ENCODE measurements at places on chromosomes 1 and 21.

DNA sequence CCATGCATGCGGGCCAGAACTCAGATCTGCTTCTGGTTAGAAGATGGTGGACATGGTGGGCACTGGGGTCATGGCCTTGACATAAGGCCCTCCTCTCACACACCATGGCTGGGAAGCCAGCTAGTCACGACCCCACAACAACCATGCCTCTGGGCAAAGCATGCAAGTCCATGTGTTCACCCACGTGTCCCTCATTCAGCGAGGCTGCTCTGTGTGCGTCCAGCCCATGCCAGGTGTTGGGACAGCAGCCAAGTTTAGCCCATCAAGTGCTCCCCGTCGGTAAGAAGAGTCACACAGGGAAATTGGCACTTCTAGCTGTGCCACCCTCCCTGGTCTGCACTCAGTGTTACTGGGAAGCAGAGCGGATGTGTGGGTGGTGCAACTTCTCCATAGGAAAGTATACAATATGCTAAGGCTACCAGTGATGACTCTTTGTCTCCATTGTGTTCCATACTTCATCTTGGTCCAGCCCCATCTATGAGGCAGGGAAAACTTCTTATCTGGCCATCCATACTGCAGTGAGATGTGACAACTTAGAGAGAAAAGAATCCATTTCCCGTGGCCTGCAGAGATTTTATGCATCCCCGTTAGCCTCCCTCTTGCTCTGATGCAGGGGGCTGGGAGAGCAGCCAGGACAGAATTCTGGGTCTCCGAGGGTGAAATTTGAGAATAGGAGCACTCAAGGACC is 198.0 kb downstream of the GRIK3 start:
- no peak for DNase-seq

DNA sequence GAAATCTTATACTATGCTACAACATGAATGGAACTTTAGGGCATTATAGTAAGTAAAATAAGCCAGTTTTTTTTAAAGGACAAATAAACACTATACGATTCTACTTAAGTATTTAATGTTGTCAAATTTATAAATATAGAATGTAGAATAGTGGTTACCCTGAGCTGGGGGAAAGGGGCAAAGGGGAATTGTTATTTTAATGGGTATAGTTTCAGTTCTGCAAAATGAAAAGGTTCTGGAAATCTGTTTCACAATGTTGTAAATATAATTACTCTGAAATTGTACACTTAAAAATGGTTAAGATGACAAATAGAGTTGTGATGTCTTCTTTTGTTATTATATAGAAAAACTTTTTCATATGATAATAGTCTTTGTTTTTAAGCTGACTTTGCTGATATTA is 366.3 kb downstream of the MRPL39 start:
- DNase-seq: no peak

- DNase-seq: no peak
Observed at GRCh38 chr1:55869065-55869464, 653.9 kb upstream of the USP24 start.

DNA sequence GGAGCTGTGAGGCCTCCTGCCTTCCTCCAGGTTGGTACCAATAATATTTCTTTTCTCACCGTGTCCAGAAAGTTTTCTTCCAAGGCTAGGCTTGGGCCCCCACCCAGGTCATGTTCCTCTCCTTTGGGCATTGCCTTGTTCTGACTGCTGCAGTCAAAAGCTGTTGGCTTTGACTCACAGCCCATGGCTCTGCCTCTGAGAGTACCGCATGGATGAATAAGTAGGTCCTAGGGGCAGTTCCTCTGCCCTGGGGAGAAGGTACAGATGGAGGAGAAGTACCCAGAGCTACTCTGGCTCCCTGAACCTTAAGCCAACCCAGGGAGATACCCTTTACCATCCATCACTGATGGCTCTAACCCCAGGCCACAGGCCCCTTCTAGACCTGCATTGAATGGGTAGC is 115.0 kb downstream of the NAV1 start:
- no peak for DNase-seq

- DNase-seq: no peak
Observed at GRCh38 chr1:1763657-1764621, 14.3 kb downstream of the NADK start.

- DNase-seq: no peak
Observed at GRCh38 chr1:242569867-242570266, 45.4 kb upstream of the PLD5 start.

GRCh38 chr1:12709696-12710095 is 6.2 kb upstream of the AADACL3 start:
- no peak for DNase-seq

GRCh38 chr1:48619539-48619938 is 147.5 kb upstream of the SPATA6 start:
- DNase-seq: no peak

GRCh38 chr1:11978301-11978700 is 1.9 kb upstream of the MFN2 start:
- no peak for DNase-seq

GRCh38 chr1:63721531-63722189 is 52.2 kb upstream of the ROR1 start:
- no peak for DNase-seq

- no peak for DNase-seq
Observed at GRCh38 chr1:90204023-90204590, 209.2 kb downstream of the ZNF326 start.

DNA sequence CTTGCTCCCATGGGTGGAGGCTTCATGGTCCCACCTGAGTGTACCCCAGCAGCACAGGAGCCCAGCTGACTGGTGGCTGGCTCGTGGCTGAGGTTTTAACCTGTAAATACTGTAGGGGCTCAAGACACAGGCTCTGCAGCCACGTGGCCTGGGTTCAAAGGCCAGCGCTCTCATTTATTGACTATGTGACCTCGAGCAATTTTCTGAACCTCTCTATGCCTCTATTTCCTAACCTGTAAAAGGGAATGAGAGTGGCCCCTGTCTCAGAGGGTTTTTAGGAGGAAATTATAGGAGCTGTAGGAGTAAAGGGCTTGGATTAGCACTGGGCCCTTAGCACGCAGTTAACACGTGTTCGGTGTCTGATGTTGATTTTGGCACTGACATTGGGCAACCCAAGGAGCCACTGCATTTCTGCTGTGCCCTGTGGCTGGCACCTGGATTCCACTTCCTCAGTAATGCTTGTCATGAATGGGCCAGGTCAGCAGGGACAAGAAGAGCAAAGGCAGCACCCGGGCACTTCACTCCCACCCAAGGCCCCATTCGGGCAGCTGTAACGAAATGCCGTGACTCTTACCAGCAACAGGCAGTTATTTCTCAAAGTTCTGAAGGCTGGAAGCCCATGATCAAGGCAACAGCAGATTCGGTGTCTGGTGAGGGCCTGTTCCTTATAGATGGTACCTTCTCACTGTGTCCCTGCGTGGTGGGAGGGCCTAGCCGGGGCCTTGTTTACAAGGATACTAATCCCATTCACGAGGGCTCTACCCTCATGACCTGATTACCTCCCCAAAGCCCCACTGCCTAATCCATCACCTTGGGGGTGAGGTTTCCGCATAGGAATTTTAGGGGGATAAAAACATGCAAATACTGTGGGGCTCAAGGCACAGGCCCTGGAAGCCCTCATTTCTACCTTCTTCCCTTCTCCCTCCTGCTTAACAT is 25.2 kb downstream of the ARHGEF10L start:
- no peak for DNase-seq

DNA sequence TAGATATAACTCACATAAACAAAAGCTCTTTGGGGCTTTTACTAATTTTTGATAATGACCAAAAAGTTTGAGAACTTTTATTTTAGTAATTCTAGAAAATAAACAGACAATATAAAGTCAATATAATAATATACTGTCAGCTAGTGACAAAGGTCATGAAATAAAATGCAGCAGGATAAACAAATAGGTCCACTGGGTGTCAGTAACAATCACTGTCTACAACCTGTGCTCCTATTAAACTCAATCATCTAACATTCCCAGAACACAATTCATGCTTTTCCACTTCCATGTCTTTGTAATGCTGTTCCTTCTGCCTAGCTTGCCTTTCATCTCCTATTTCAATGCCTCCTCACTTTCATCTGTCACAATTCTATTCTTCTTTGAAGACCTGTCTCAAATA is 186.1 kb downstream of the GIPC2 start:
- DNase-seq: no peak

DNA sequence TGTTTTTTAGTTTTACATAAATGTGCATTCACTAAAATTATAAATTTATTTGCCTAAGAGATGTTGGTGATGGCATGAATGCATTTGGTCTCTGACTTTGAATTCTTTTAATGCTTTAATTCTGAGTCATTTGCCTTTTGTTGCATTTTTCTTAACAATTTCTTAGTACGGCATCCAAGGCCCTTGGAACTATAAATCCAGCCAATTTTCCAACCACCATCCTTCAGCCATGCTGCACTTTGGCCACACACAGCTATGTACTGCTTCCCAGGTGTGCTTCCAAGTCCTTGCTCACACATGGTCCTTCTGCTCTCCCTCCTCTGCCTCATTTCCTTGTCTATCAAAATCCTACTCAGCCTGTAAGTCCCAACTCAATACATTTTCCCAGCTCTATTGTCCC is 161.0 kb downstream of the DHRS3 start:
- no peak for DNase-seq

- DNase-seq: no peak
Observed at GRCh38 chr1:63753591-63753990, 20.2 kb upstream of the ROR1 start.

- no peak for DNase-seq
Observed at GRCh38 chr1:183735069-183735860, 69.7 kb upstream of the RGL1 start.

GRCh38 chr1:200732438-200732837 is 6.3 kb upstream of the CAMSAP2 start:
- DNase-seq: no peak

GRCh38 chr1:38014171-38014570 is 1.6 kb downstream of the UTP11 start:
- DNase-seq: no peak

- no peak for DNase-seq
Observed at GRCh38 chr1:226967665-226968064, 27.6 kb downstream of the COQ8A start.

GRCh38 chr1:4109628-4109940 is 209.5 kb upstream of the C1orf174 start:
- no peak for DNase-seq

- no peak for DNase-seq
Observed at GRCh38 chr21:38147391-38147790, 109.4 kb upstream of the KCNJ15 start.

- no peak for DNase-seq
Observed at GRCh38 chr1:205186191-205186590, 25.3 kb downstream of the DSTYK start.

GRCh38 chr1:217457016-217457415 is 173.9 kb downstream of the GPATCH2 start:
- DNase-seq: no peak

- no peak for DNase-seq
Observed at GRCh38 chr1:106749491-106749890, 307.0 kb upstream of the PRMT6 start.

- no peak for DNase-seq
Observed at GRCh38 chr1:7398982-7399381, 372.1 kb upstream of the VAMP3 start.

GRCh38 chr21:37665230-37666024 is 250.8 kb downstream of the KCNJ6 start:
- no peak for DNase-seq

DNA sequence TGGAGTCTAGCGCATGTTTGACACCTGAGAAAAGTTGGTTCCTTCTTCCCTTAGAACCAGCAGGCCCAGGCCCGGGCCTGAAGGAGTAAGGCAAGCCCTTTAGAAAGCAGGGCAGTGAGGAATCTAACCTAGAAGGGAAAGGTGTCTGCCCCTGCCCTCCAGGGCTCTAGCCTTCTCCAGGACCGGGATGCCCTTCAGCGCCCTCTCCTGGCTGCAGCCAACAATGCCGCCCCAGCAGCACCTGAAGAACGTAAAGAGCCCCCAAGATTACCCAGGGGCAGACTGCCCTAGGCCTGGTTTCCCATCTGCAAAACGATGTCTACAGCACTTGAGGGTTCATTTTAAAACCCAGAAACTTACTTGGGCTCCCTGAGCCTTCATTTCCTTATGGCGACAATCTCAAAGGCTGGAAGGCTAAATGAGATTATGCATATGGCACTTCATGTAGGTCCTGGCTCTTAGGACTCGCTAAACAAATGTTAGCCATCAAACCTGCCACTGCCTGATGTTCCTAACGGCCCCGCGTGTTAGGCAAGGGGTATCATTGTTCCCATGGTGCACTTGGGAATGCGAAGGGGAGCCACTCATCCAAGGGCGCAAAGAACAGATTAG is 106.7 kb upstream of the KLHDC7A start:
- peak; percentile 67 for DNase-seq

- no peak for DNase-seq
Observed at GRCh38 chr1:97802011-97802410, 118.8 kb downstream of the DPYD start.

DNA sequence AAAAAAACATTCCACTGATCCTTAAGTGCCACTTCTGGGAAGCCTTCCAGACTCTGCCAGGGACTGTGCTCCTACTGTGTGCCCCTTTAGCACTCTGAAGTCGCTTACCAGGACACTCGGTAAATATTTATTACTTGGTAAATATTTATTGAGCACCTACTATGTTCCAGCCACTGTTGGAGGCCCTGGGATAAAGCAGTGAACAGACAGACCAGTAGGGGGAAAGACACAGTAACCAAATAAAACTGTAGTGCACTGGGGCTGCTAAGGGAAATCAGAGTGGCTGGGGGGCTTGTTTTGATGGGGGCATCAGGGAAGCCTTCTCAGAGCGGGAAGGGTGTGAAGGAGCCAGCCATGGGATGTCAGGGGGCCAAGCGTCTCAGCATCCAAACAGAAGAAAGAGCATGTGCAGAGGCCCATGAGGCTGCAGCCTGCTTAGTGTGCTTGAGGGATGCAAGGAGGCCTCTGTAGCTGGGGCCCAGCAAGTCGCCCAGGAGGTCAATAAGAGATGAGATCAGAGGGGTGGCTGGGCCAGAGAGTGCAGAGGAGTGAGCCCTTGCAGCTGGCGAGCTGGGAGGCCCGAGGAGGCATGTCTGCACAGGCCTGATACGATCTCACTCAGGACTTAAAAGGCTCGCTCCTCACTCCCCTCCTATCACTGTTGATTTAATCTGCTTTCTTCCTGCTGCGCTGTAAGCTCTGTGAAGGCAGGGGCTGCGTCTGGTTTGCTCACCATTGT is 28.6 kb downstream of the KAZN start:
- peak; percentile 17 for DNase-seq

DNA sequence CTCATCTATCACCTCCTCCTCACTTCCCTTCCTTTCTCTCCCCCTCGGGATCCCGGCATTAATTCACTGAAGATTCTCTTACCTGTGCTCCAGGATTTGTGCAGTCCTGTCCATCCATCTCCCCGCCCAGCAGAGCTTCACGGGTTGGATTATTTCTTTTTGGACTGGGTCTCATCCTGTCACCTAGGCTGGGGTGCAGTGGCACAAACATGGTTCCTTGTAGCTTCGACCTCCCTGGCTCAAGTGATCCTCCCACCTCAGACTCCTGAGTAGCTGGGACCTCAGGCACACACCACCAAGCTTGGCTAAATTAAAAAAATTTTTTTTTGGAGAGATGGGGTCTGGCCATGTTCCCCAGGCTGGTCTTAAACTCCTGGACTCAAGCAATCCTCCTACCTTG is 12.3 kb upstream of the CSF3R start:
- no peak for DNase-seq
